Umbilical cord (tissue), 2 donors: ENCODE measurements at places on chromosomes 5 and 9. TPM values are rescaled to one million over a fixed set of nuclear protein-coding genes. Genes with fewer than 3 reads are reported as not detected.
A peak's percentile ranks its signal among the peaks of the same experiment; 100 is the strongest.

- DNase-seq: no peak
Observed at GRCh38 chr9:133762488-133763271, 24.5 kb upstream of the SARDH start.

DNA sequence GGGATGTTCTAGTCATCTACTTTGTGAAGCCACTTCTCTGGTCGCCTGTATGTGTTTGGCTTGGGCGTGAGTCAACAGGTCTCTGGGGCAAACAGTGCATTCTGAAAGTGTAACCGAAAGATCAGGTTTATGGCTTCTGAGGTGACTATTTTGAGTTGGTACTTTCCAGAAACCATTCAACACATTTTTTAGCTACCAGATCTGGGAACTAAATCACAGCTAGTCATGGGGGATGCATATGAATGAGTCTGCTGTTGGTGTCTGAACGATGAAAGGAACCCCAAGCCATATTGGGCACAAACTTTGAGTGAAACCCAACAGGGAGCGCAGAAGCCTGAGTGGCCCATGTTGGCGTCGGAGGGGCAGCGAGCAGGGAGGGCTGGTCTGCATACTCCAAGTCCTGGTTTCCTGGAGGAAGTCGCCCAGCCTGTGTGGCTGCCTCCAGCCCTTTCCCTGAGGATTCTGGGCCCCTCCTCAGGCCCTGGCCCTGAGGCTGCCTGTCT, 35.3 kb downstream of the UBE2QL1 start:
- DNase-seq: no peak

GRCh38 chr5:56589481-56589860, 225.9 kb upstream of the MAP3K1 start:
- DNase-seq: no peak

DNA sequence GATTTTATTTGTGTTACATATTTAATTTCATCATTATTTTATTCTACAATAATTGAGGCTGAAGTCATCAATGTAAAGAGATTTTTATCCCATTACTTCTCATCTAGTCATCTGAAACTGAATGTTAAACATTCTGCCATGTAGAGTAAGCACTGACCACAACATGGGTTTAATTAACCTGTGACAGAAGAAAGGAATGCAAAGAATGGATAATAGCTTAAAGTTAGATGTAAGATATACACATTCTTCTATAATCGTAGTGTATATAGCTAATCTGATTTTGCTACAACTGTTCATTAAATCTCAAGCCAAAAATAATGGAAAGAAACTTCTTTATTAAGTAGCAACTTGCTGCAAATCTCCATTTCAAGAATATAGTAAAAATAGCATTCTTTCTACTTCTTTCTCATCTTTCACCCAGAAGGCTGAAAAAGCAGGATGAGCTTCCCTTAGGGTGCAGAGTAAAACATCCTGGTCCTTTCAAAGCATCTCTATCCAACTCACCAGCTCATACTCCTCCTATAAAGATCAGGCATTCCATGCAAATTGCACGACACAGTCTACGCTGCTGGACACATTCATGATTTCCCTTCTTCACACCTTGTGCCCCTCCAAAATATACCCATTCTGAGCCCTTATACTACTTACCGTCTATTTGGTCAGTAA, 115.2 kb downstream of the EFNA5 start:
- DNase-seq: no peak

- DNase-seq: peak; percentile 91
Observed at GRCh38 chr9:111066468-111066867, 28.2 kb upstream of the LPAR1 start.

DNA sequence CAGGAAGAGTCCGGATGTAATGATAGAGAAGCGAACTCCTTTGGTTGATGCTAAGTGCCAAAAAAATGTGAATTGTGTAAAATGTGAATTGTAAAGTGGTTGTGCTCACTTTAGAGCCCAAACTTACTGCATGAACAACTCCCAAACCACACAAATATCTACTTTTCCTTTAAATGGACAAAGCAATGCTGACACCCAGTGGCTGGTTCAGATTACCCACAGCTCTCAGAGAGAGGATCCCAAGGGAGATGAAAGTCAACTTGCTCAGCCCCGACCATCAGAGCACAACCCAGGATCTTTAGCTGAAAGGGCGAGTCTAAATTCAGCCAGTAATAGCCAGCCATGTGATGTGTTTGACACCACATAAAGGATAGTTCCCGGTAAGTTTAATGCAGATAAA, 133.7 kb downstream of the NMUR2 start:
- DNase-seq: peak; percentile 55

DNA sequence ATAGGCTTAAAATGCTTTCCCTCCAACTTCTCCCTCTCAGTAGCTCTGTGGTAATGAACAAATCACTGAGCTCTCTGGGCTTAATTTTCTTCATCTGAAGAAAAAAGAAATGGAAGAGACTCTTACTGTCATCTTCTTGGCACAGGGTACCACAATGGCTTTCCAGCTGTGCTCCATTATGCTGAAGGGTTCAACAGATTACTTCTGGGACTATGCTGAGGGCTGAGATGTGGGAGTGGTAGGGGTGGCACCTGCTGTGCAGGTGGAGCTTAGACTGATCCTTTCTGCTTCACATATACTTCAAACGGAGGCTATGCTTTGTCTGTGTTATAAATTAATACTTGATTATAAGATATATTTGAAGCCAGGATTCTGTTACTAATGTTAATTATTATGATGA, 840.2 kb upstream of the C9orf72 start:
- DNase-seq: no peak

DNA sequence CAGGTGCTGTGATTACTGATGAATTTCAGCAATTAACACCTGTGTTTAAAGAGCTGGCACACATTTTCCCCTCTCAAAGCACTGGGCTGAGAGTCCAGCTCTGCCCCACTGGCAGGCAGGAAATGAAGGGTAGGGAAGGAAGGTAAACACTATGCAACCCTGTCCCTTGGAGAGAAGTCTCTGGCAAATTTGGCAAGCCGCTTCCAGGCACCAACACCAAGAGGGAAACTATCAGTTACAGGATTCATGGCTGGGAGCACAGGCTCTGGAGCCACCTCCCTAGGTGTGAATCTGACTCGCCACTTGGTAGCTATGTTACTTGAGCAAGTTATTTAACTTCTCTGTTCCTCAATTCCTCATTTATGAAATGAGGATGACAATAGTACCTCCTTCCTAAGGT, 3.3 kb downstream of the ANKS6 start:
- DNase-seq: no peak

- no peak for DNase-seq
Observed at GRCh38 chr5:56807679-56808078, 7.7 kb upstream of the MAP3K1 start.

- DNase-seq: no peak
Observed at GRCh38 chr9:107681988-107682387, 192.4 kb upstream of the KLF4 start.

- DNase-seq: peak; percentile 15
Observed at GRCh38 chr5:181245427-181246275, 1.9 kb upstream of the RACK1 start.

DNA sequence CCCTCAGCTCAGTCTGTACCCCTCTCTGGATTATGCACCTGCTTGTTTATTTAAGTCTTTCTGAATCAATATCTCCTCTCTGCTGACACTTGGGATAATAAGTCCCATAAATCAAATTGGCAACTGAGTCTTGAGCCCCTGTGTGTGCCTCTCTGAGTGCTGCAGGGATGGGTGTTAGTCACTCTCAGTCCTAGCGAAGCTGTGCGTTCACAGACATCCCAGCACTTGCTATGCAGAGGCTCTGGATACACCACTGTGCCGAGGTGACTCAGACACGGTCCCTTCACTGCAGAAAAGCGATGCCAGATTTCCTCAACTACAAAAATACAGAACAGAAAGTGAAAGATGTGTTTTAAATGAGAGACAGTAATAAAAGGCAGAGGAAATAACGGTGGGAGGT, 4.1 kb upstream of the KCNMB1 start:
- no peak for DNase-seq

- DNase-seq: no peak
Observed at GRCh38 chr5:143976055-143976454, 164.1 kb downstream of the HMHB1 start.

- peak; percentile 22 for DNase-seq
Observed at GRCh38 chr5:169895926-169896325, 84.4 kb downstream of the INSYN2B start.

GRCh38 chr5:39201160-39201780, 18.1 kb downstream of the FYB1 start:
- DNase-seq: no peak

GRCh38 chr5:132759114-132760048, 12.2 kb downstream of the CCNI2 start:
- DNase-seq: no peak

DNA sequence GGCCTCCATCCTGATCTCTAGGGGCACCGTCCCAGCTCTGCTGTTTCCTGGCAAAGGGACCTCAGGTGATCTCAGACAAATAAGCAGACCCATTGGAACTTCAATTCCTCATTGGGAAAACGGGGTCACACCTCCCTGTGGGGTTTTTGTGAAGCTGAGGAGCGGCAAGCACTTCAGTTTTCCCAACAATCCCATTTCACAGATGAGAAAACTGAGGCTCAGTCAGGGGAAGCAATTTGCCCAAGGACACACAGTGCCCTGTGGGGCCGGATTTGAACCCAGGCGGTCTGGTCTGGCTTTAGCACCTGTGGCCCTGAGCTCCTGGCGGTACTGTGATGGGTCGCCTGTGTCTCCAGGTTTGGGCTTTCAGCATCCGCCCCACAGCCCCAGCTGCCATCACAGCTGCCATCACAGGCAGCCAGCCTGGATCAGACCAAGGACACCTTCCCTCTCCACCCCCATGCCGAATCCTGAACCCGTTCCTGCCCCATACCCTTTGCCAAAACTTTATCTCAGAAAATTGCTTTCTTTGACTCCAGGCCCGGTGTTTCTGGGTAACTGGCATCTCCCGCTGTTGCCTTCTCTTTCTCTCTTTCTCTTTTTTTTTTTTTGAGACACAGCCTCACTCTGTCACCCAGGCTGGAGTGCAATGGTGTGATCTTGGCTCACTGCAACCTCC, 26.4 kb downstream of the NCS1 start:
- no peak for DNase-seq

DNA sequence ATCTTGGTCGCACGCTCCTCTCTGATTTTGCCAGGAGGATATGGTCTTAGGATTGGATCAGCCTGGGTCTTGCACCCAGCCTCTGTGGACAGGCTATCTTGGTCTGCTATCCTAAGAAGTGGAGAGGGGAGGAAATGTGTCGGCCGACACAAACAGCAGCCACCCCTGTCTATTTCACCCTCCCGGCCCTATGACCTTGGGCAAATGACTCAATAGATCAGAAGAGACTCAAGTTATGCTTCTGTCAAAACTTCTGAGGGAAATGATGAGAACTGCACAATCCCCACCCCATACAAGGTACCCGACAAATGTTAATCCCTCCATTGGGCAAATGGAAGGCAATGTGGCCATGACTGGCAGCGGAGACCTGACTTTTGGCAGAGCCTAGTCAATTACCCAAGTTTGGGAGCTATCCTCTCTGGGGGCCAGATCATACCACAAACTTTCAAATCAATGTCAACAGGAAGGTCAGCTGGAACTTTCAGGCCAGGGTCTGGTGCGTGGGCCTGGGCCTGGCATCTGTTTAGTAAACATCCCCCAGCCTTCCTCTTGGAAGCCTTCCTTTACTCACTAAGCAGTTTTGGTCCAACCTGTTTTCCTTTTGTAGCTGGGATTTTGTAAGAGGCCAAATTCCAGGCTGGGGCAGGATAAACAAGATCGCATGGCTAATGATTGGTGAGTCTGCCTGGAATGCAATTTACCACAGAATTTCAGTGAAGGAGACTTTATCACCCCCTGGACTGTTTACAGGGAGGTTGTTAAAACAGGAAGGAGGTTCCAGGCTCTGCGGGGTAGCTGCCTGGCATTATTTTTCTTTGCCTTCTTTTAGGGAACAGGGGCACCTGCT, 64.2 kb upstream of the CPEB4 start:
- no peak for DNase-seq

- DNase-seq: no peak
Observed at GRCh38 chr5:22352493-22352892, 500.7 kb downstream of the CDH12 start.

GRCh38 chr5:117262572-117263131, 688.0 kb upstream of the SEMA6A start:
- no peak for DNase-seq

- peak; percentile 85 for DNase-seq
Observed at GRCh38 chr9:69085569-69086283, 50.2 kb downstream of the FXN start.

- no peak for DNase-seq
Observed at GRCh38 chr5:60972231-60972630, 27.2 kb downstream of the NDUFAF2 start.

DNA sequence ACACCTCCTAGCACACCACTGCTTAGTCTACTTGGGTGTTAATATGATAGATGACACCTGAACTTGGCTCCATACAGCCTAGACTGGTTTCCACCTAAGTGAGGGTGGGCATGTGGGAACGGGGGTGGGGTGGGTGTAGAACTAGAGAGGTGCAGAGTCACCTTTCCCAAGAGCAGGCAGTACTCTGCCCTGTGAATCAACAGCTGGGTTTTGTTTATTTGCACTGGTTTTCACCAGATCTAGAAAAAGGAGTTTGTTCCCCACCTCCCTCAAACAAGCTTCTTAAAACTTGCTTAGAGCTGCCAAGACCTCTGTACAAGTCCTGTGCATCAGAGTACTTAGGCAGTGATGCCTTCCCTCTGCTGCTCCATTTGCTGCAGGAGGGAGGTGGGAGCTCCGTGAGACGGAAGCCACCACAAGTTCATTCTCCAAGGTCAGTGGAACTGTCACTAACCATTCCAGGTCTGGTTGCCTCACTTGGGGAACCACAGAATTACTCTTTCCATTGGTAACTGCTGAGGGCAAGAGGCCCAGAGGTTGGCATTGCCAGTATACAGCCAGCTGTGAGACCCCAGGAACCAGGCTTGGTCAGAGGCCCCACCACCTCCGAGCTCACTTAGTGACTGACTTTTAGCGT, 163.5 kb downstream of the NR3C1 start:
- DNase-seq: no peak

DNA sequence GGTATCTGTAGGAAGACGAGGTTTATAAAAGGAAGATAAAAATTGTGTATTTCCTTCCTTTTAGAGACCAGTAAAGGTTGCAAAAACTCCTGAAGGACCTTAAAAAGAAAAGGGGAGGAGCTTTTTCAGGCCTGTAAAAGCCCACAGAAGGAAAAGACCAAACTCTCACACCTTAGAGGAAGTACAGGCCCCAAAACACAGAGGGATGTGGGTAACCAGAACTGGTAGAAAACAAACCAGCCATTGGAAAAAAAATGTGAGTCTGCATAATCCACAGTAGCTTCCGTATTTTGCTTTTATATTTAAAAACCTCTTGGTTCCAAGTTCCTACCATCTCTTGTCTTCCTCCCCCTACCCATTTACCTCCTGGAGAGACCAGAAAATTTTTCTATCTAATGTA, 8.5 kb downstream of the GIN1 start:
- no peak for DNase-seq

- no peak for DNase-seq
Observed at GRCh38 chr9:123373447-123373923, 17.5 kb downstream of the CRB2 start.

Gene IL13
- not detected for total RNA-seq

Gene PCDHGB5
- 15.4 TPM for total RNA-seq

Gene ITK
- total RNA-seq: 14.7 TPM

Gene DCP2
- total RNA-seq: 96.8 TPM

Gene SLC34A3
- not detected for total RNA-seq

Gene ABL1
- total RNA-seq: 48.2 TPM

Gene DMRTA1
- 4.3 TPM for total RNA-seq

Gene FOXD1
- total RNA-seq: 0.96 TPM

Gene ANXA2R
- 2.9 TPM for total RNA-seq

Gene SLC25A2
- total RNA-seq: 1.9 TPM

Gene TMEM171
- total RNA-seq: 1.7 TPM

Gene GFRA3
- 0.96 TPM for total RNA-seq
